ENCODE measurements at places on chromosomes 5 and 9. TPM values are rescaled to one million over a fixed set of nuclear protein-coding genes. Genes with fewer than 3 reads are reported as not detected.
A peak's percentile ranks its signal among the peaks of the same experiment; 100 is the strongest.

GRCh38 chr5:2805080-2805479 lies 53.6 kb upstream of the IRX2 start:
- no peak overlapping the region for H3K4me3 ChIP-seq
- H3K36me3 ChIP-seq: no peaks in the 10 kb centered on the region
- no peak overlapping the region for H3K27ac ChIP-seq
- no peaks in the 10 kb centered on the region for H3K4me1 ChIP-seq

DNA sequence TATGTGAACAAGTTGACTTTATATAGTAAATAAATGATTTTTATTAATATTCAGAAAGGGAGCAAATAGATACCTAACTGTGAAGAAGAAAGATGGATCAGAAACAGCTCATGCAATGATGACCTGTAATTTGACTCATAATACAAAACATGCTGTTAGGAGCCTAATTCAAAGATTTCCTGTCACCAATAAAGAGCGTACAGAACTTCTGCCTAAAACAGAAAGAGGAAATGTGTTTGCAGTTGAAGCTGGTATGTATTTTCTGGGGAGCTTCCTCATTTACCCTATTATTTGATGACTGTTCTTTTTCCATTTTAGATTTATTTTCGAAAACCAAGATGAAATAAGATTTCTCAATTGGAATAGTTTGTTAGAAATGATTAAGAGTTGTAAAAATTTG lies 11.4 kb downstream of the YTHDC2 start:
- no peak overlapping the region for H3K4me3 ChIP-seq
- DNase-seq: no peak
- no peaks in the 10 kb centered on the region for H3K36me3 ChIP-seq
- no peaks in the 10 kb centered on the region for H3K27me3 ChIP-seq
- 0 out of 2 replicates have a peak, but pooled peaks cover 2% of the 10 kb centered on the region for H3K4me1 ChIP-seq
- no peak overlapping the region for H3K27ac ChIP-seq

The SH2D3C gene
- 6.4 TPM for total RNA-seq

- no peak for DNase-seq
- H3K4me3 ChIP-seq: no peak overlapping the region
- H3K27ac ChIP-seq: no peak overlapping the region
- peaks cover 3% of the 10 kb centered on the region for H3K27me3 ChIP-seq
- H3K4me1 ChIP-seq: no peaks in the 10 kb centered on the region
- H3K36me3 ChIP-seq: no peaks in the 10 kb centered on the region
Measured at GRCh38 chr5:96658272-96658671, 3.9 kb upstream of the CAST start.

DNA sequence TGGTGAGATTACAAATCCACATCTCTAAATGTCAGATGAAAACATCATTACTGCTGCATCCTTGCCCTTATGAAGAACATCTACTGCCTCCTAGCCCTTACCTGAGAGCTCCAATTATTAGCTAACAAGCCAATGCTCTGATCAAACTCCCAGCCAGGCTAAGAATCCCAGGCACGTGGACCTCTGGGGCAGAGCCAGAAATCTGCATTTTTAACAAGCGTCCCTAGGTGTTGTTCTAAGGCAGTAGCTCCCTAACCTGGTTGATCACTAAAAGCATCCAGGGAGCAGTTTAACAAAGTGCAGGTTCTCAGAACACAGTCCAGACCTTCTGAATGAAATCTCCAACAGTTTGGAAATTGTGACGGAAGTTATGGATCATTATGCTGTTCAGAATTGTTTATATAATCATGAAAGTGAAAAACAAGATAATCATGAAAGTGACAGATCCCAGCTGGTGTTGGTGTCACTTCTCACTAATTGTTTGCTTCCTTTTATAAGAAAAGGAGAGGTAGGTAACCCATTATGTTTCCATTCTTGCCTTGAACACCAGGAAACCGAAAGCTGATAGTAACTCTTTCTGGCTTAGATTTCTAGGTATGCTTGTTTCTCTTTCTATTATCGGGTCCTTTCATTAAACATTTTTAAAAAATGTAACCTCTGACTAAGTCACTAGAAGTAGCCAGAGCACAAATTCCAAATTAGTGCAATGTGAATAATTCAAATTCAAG lies 216.5 kb upstream of the NR4A3 start:
- H3K27me3 ChIP-seq: no peaks in the 10 kb centered on the region
- H3K4me3 ChIP-seq: no peak overlapping the region
- DNase-seq: no peak
- no peaks in the 10 kb centered on the region for H3K36me3 ChIP-seq

DNA sequence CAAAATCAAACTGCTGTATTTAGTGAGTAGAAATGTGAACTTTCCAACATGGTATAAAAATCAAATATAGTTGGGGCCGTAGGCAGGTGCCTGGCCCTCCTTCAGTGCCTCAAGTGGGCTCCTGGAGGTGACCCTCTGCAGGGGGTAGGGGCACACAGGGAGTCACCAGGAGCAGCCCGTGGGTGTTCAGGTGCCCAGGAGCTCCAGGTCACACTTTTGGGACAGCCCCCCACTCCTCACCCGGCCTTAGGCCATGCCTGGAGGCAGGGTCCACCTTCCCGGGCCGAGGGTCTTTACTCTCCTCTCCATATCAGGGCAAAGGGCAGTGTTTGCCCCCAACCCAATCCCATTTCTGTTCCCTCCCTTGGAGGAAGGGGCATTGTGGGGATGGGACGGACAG lies 108.0 kb upstream of the MTAP start:
- H3K27me3 ChIP-seq: no peaks in the 10 kb centered on the region
- no peak for DNase-seq
- H3K36me3 ChIP-seq: no peaks in the 10 kb centered on the region
- H3K4me1 ChIP-seq: no peaks in the 10 kb centered on the region
- H3K27ac ChIP-seq: no peak overlapping the region
- H3K4me3 ChIP-seq: no peak overlapping the region

- no peak for DNase-seq
- no peaks in the 10 kb centered on the region for H3K36me3 ChIP-seq
- H3K4me1 ChIP-seq: peaks cover 19% of the 10 kb centered on the region
- no peaks in the 10 kb centered on the region for H3K27me3 ChIP-seq
- no peak overlapping the region for H3K27ac ChIP-seq
Measured at GRCh38 chr5:170393235-170393634, 4.1 kb upstream of the KCNMB1 start.

The LCN9 gene
- 3.7 TPM for total RNA-seq

- H3K27ac ChIP-seq: no peak overlapping the region
- no peaks in the 10 kb centered on the region for H3K36me3 ChIP-seq
- 0 out of 2 replicates have a peak, but pooled peaks cover 2% of the 10 kb centered on the region for H3K4me1 ChIP-seq
Measured at GRCh38 chr5:150431574-150431973, 18.0 kb downstream of the RPS14 start.

GRCh38 chr9:111843971-111844370 lies 49.2 kb upstream of the SHOC1 start:
- H3K4me1 ChIP-seq: no peaks in the 10 kb centered on the region
- DNase-seq: no peak
- H3K36me3 ChIP-seq: no peaks in the 10 kb centered on the region
- H3K27me3 ChIP-seq: no peaks in the 10 kb centered on the region
- H3K27ac ChIP-seq: no peak overlapping the region
- no peak overlapping the region for H3K4me3 ChIP-seq

DNA sequence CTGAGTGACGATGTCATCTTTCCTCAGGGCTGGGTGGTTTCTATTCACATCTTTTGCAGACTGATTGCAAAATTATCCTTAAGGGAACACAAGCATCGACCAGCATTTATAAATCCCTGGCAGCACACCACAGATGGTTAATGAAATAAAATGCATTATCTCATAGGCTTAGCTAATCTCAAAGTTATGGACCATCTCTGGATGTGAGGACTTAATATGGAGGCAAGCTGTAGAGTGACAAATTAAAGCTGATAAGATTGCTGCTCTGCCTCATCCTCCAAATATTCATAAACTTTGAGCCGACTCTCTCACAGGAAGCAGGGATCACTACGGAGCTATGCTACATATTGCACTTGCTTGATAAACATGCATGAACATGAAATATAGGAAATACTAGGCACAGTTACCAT lies 663.2 kb upstream of the RGMB start:
- H3K4me1 ChIP-seq: no peaks in the 10 kb centered on the region
- no peak overlapping the region for H3K27ac ChIP-seq
- DNase-seq: no peak
- no peaks in the 10 kb centered on the region for H3K27me3 ChIP-seq

- H3K36me3 ChIP-seq: no peaks in the 10 kb centered on the region
- no peaks in the 10 kb centered on the region for H3K4me1 ChIP-seq
- DNase-seq: no peak
Measured at GRCh38 chr5:28398185-28398584, 1359.8 kb upstream of the CDH9 start.

DNA sequence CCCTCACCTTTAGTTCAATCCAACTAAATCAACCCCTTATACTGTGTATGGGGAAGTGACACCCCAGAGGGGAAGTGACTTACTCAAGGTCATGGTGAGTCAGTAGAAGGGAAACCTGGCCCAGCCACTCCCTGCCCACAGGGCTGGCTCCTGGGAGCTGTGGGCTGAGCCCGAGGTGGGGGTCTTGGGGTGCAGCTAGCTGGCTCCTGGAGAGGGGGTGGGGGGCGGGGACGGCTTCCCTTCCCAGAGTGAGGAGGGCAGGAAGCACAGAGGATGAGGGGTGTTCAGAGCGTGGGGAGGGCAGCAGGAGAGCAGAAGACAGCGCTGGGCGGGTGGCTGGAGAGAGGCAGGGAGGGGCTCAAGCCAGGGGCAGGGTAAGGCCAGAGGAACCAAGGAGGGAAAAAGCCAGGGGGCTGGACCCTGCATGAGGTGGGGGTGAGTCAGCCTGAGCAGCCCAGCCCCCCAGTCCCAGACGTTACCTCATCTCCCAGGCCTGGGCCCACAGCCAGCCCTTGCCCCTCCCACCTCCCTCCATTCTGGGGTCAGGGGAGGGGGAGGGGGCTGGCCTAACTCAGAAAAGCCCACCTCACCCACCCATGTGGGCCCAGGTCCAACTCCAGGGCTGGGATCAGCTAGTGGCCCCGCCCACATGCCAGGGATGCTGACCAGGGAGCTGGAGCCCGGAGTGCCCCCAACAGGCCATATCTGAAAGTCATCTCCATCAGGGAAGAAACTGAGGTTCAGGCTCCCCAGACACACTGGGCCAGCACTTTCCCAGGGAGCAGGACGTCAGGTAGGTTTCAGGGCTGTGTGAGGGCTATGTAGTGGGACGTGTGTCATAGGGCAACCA lies 2.8 kb downstream of the PDLIM7 start:
- peaks cover 10% of the 10 kb centered on the region for H3K36me3 ChIP-seq
- DNase-seq: peak; percentile 75
- peak overlapping the region; percentile 98 for H3K27ac ChIP-seq
- H3K4me3 ChIP-seq: no peak overlapping the region
- H3K4me1 ChIP-seq: peaks cover 27% of the 10 kb centered on the region

DNA sequence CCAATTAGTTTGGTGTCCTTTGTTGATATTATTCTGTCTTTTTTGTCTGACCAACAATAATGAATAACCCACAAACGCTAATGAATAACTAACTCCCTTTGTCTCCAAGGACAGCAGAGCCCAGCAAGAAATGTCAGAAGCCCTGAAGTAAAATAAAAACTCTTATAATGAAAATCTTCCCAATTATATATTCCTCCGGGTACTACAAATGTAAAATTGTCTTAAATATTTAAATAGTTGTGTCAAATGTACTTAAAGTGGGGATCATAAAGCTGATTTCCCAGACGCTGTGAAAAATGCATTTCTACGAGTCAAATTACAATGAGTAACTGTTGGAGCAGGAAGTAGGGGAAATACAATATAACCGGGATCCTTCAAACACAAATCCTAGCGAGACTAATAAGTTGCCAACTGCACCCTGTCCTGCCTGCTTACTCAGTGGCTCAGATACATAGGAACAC lies 22.3 kb downstream of the GLIS3 start:
- DNase-seq: no peak
- H3K27me3 ChIP-seq: no peaks in the 10 kb centered on the region
- H3K27ac ChIP-seq: no peak overlapping the region
- no peak overlapping the region for H3K4me3 ChIP-seq
- no peaks in the 10 kb centered on the region for H3K4me1 ChIP-seq

- H3K27ac ChIP-seq: no peak overlapping the region
- no peaks in the 10 kb centered on the region for H3K4me1 ChIP-seq
- no peaks in the 10 kb centered on the region for H3K36me3 ChIP-seq
- no peak overlapping the region for H3K4me3 ChIP-seq
- H3K27me3 ChIP-seq: no peaks in the 10 kb centered on the region
Measured at GRCh38 chr9:126471084-126471624, 142.6 kb upstream of the LMX1B start.

DNA sequence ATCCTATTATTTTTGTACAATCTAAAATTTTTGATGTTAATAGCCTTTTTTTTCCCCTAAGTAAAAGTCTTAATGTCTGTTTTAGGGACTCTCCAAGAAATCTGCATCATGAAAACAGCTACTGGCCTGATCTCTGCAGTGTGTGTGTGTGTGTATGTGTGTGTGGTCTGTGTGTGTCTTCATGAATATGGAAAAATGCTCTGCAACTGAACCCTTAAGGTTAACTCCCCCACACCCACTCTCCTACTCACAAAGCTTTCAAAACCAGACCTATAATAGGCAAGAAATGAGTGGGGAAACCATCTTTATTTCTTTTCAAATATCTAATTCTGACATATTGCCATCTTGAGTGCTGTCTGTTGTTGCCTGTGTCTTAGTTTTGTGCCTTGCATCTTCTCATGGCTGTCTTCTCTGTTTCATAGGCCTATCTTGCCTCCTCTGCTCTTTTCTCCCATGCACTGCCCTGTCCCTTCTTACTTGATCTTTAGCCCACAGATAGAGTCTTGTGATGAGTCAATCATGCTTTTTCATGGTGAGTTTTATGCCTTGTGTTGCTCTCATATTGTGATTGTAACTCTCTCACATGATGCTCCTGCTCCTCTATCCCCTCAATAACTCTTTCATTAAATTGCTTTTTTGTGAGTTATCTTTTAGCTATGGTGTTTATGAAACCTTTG lies 68.3 kb downstream of the CHSY3 start:
- no peaks in the 10 kb centered on the region for H3K27me3 ChIP-seq
- no peak for DNase-seq
- H3K4me1 ChIP-seq: no peaks in the 10 kb centered on the region

DNA sequence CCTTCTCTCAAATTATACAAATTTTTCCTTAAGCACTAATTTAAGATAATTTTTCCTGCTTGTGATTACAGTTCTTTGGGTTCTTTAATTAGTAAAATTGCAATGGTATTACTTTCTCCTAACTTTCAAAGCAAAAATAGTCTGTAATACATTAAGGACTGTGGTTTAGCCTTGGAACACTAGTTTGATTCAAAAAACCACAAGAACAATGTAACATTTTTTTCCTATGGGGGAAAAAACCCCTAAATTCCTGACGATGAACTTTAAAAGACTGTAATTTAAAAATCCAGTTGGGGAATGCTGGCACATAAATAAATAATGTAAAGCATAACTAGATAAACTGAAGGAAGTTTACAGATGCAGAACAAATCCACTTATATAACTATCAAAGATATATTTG lies 65.3 kb downstream of the CDC14B start:
- H3K36me3 ChIP-seq: 0 out of 2 replicates have a peak, but pooled peaks cover 2% of the 10 kb centered on the region
- H3K4me3 ChIP-seq: no peak overlapping the region
- H3K4me1 ChIP-seq: peaks cover 8% of the 10 kb centered on the region
- no peak overlapping the region for H3K27ac ChIP-seq
- DNase-seq: no peak
- no peaks in the 10 kb centered on the region for H3K27me3 ChIP-seq

The ANKRD31 gene
- total RNA-seq: 0.27 TPM

All from H1 (cell line).